A549 treated with ZK216348 at 1 μM for 4 hours (cell line): ENCODE measurements at places on chromosomes 11 and 22. TPM values are rescaled to one million over a fixed set of nuclear protein-coding genes. Genes with fewer than 3 reads are reported as not detected.

Gene CELF1
- 38.6 to 58.5 TPM (median 45.5 TPM) in 5 replicates for total RNA-seq

Gene IRAG1
- total RNA-seq: 0.06 TPM in 1 of 5 replicates, not detected in the others

Gene GRM5
- total RNA-seq: not detected in 5 replicates

Gene LRRC56
- 0.28 to 1.1 TPM (median 0.82 TPM) in 5 replicates for total RNA-seq

Gene PGA5
- total RNA-seq: not detected in 5 replicates
